Stimulated activated CD8-positive, alpha-beta memory T cell treated with anti-CD3 and anti-CD28 coated beads, Interleukin-7, amount 100 ng/mL, for 4 hours (primary cell): ENCODE measurements at places on chromosomes 6 and 20.

DNA sequence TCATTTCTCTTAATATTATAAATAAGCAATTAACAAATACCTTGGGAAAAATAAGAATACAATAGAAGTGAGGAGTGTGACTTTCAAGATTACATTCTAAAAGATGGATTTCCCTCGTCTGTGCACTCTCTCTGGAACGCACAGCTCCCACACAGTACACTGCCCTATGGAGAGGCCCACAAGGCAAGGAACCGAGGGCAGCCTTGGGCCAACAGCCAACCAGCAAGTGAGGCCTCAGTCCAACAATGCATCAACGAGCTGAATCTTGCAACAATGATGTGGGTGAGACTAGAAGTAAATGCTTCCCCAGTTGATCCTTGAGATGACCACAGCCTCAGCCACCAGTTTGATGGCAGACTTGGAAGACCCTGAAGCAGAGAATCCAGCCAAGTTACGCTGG lies 34.5 kb upstream of the AVP start:
- DNase-seq, result no peak

- peak; percentile 63 for DNase-seq
These were observed 36.6 kb upstream of the LTV1 start for GRCh38 chr6:143806282-143807102.

- DNase-seq, result no peak
These were observed 5.5 kb downstream of the HTR1B start for GRCh38 chr6:77457720-77458349.

DNA sequence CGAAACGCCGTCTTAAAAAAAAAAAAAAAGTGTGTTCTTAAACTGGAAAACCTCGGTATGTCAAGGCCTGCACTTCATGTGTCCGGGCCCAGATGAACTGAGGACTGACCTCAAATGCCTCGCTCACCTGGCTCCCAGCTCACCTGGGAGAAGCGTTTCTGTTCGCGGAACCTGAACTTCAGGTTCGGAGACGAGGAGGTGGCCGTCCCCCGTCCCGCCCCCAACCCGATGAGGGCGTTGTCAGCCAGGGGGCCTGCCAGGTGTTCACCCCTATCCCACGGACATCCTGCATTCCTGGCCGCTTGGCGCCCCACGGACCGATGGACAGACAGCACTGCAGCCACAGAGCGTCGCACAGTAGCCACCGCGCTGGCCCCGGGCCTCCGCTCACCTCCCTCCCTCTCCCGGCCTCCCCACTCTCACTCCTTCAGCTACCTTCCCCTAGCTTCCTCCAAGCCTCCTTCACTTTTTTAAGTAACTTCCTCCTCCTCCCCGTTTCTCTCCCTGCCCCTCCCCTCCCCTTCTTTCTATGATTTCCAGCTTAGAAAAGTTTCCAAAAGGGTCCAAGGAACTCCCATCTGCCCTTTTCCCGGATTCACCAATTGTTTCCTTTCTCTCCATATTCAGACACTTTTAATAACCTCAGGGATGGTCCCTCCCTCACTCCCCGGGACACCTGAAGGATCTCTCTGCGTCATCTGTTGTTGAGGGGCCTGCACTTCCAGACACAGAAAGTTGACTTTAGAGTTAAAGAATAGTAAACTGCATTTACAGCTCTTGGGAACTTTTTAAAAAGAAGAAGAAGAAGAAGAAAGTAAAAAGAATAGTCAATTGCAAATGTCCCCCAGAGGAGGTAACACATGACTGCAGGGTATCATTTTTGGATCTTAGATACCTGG lies 22.7 kb upstream of the MCM3 start:
- DNase-seq, result no peak

DNA sequence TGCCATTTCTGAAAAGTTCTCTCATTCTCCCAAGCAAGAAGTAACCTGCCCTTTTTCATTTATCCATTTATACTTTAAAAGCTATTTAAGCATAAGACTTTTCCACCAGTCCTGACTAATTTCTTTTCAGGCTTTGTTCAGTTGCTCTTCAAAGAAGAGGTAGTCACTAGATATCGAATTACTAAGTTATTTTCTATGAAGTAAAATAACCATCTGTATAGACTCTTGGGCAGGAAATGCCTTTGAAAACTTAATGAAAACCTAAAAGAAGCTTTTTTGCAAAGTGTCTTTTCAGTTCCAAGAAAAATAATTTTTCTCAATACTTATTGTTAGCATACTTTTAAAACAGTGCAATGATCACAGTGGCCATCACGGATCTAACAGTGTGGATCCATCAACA lies 31.3 kb upstream of the LAMP5 start:
- no peak for DNase-seq

DNA sequence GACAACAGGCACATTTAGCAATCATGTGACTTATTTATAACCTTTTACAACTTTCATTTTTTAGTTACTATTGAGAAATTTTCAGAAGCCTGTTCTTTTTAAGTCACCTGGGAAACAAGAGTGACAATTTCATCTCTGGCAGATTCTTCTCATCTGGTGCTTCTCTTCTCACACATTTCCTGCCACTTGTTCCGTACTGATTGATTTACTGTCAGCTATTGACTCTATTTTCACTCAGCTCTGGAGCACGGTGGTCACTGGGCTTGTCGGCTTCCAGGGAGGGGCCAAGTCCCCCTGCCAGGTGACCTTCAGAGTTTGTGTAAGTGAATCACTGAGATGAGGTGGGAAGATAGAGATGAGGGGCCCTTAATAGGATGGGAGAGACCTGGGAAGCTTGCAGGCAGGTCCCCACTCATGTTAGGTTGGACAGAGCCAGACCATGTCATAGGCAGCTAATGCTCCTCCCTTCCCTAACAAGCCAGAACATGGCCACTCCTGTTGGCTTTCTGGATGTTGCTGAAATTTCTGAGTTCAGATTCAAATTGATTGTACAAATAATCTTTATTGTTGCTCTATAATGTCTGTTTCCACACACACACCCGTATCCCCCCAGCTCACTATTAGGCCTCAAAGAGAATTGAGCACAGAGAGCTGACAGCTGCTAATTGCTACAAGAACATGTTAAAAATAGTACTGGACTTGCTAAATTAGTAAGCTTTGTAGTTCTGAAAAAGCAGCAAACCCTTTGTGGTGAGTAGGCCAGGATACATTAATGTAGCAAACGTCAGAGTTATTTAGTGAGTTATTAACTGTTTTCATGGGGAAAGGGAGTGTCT lies 13.3 kb downstream of the DUSP22 start:
- DNase-seq, result no peak

DNA sequence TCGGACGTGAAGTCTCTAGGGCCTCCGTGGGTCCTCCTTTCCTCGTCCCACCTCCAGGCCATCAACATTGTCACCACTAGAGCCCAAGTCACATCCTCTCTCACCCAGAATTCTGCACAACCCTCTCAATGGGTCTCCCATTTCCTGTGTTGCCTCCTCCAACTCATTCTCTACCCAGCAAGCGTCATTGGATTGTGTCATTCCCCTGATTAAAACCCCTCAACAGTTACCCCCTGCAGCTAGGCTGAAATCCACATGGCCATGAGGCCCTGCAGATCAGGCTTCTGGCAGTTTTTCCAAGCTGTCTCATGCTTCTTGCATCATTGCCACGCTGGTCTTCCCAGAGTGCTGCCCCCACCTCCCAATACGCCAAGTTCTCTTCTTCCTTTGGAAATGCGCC lies 12.9 kb upstream of the FAM210B start:
- no peak for DNase-seq

DNA sequence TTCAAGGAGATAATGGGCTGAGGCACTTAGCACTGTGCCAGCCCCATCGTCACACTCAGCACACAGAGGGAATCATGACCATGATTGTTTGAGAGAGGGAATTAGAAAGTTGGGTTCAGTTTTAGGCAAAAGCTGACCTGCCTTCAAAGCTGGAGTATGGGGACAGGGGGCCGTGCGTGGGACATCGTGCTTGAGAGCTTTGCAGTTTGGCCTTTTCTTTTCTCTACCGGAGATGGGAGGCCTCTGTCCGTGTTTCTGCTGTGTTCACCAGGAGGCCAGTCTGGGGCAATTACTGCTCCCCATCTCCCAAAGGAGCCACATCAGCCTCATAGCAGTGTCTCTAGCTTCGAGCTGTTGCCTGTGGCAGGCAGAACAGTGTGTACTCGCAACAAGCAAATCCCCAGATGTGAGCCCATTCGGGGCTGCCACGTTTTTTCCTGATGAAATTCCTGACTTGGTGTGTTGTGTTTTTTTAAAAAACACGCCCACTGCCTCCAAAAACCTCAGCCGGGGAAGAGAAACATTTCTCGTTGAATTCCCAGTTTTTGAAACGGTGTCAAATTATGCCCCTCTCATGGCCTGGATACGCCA lies 20.2 kb downstream of the EYA2 start:
- DNase-seq, result no peak

DNA sequence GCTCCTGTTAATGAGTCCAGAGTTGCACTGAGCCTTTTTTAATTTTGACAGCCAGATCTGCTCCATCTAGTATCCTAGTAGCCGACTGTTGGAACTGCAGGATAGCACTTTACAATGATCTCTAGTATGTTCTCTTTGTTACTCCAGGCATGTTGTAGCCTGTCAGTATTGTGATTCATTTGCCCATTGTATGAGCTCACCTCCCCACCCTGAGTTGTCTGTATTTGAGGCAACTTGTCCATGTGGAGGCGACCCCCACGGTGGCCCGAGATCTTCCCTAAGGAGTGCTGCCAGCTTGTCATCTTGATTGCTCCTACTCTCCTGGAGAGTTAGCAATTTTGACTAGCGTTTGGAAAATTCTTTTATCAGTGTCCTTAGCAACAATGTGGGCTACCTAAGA lies 67.2 kb downstream of the DHX35 start:
- no peak for DNase-seq

DNA sequence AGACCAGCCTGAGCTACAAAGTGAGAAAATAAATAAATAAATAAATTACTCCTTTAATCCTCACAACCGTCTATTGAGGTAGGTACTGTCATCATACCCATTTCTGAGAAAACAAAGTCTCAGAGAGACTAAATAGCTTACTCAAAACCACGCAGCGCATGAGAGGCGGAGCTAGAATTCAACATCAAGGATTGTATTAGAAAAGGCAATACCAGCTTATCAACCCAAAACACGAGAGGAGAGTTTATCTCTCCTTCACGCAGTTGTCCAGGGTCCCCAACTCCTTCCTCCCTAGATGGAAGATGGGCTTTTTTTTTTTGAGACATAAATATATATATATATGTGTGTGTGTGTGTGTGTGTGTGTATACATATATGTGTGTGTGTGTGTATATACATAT lies 12.2 kb downstream of the HNF4A start:
- DNase-seq, result no peak

GRCh38 chr6:63805808-63806572 lies 170.4 kb downstream of the PHF3 start:
- no peak for DNase-seq

DNA sequence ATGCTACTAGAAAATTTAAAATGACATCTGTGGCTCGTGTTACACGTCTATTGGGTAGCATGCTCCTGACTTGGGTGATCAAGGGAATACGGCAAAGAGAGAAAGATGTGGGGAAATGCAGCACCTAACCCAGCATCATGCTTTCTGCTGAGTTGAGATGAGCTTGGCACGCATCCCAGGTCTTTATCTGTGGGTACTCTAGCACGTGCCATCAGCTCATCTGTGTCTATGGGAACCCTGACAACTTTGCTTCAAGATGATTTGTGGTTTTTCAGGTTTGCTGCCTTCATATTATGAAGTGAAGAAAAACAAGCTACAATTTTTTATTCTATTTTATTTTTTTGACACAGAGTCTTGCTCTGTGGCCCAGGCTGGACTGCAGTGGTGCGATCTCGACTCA lies 21.0 kb downstream of the RNASET2 start:
- no peak for DNase-seq

DNA sequence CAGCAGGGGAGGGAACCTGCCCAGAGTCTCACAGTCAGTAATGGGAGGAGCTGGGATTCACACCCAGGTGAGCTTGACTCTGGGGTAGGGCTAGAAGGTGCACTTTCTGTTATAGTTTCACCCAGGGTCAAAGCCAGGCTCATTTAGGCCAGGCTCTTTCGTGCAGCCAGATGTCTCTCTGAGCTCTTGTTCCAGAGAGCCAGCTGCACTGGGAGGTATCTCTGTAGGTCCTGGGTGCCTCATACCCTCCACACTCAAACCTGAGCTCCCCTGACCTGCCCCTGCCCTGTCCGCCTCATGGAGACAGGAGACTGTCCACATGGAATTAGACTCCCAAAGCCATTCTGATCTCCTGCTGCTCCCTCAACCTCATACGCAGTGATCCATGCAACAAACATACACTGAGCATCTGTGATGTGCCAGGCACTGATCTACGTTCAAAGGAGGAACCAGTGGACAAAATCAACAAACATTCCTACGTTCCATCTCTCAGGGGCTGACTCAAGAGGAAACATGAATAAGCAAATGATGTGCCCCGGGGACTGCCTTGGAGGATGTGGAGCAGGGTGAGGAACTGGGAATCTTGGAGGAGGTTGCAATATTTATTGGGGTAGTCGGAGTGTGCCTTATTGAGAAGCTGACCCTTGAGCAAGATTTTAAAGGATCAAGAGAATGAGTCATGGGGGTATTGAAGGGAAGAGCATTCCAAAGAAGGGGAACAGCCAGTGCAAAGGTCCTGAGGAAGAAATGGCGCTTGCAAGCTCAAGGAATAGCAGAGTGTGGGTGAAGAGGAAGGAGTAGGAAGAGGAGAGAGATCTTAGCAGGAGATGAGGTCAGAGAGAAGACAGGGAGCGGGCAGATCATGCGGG lies 71.3 kb upstream of the TOX2 start:
- DNase-seq, result no peak

DNA sequence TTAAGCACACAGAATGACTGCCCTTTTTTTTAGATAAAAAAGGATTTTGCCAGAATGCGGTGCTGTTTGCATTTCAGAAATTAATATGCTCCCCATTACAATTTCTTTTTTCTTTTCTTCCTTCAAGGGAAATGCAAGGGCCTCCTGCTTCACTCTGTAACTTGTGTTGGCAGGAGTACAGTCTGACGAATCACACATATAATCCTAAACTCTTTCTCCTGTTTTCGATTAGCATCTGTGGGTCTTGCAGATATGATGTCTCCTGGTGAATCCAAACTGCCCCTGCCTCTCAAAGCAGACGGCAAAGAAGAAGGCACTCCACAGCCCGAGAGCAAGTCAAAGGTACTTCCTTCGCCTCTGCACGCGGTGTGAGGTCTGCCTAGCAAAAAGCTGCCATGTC lies 149.5 kb downstream of the TMEM242 start:
- no peak for DNase-seq
